ENCODE measurements at places on chromosomes 1 and 21.

DNA sequence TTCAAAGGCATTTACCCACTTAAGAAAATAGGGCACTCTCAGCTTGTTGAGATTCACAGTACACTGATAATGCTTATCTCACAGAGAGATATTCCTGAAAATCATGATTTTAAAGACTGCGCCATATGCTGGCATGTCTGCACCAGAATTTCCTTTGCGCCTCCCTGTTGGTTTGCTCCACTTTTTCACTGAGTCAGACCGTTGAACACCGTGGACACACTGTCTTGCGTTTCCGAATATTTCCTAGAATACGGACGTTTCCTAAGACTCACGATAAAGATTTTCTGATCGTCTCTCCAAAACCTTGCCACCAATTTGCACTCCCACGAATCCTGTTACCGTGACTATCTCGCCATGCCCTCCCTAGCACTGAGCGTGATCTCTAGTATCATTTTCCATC lies 497 bp upstream of the C1orf115 start:
- no peak for DNase-seq

DNA sequence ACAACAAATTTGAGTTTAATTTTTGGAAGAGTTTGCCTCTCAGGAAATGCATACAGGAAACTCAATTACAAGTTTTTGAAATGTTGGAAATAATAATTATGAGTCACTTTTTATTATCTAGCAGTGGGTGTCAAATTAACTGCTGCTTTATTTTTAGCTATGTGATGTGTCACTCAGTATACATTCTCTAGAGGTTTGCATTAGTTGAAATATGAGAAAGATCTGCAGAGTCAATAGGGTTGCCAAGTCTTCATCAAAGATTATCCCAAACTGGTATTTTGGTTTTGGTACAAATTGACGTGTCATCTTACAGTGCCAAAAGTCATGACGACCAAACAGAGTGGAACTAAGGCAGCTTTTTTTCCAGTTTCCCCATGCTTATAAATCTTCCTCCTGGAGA lies 54.3 kb upstream of the DIPK1A start:
- DNase-seq: peak; percentile 51

DNA sequence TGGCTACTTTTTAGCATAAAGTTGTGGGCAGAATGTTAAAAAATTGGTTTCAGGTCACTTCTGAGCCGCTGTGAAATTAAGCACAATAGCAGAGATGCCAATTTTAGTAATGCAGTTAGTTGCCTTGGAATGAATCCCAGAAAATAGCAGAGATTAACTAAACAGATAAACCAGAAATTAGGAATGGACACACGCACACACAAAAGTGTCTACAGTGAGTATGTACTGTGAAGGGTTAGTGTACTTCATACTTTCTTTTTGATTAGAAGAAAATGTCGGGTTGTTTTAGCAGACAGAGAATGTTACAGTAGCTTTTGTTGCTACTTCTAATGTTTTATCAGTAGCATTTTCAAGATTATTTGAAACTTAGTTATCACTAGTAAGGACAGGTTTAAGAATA lies 106.7 kb downstream of the LEPR start:
- peak; percentile 90 for DNase-seq

DNA sequence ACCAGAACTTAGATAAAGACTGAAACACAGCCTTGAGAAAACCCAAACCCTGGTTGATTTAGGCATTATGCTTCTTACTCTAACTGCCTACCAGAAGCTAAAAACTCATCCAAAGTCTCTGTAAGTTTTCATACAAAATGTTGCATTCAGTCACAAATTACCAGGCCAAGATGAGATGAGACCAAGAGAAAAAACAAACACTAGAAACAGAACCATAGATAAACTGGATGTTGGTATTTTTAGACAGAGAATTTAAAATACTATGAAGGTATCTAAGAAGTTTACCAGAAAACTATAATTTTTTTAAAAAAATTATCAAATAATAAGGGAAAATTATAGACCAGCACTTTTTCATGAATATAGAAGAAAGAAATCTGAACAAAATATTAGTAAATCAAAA lies 180.5 kb downstream of the VPS13D start:
- DNase-seq: no peak

- DNase-seq: peak; percentile 19
Measured at GRCh38 chr1:29675481-29676263, 439.4 kb downstream of the PTPRU start.
